Cardiac ventricle fibroblast (primary cell): ENCODE measurements at places on chromosomes 6 and 20. TPM values are rescaled to one million over a fixed set of nuclear protein-coding genes. Genes with fewer than 3 reads are reported as not detected.

Gene SERINC3
- total RNA-seq: 74.1 and 74.2 TPM in 2 replicates

Gene HLA-DQA1
- not detected in 2 replicates for total RNA-seq

Gene RAET1L
- not detected in 2 replicates for total RNA-seq

Gene IPCEF1
- not detected in 2 replicates for total RNA-seq

Gene PSMB9
- total RNA-seq: 27.2 and 33.0 TPM in 2 replicates

Gene ARFGEF3
- total RNA-seq: 0.05 and 0.06 TPM in 2 replicates

Gene RIN2
- total RNA-seq: 38.9 and 40.7 TPM in 2 replicates

Gene PTK6
- total RNA-seq: 0.15 TPM in 1 of 2 replicates, not detected in the other

Gene EPHA7
- total RNA-seq: 0.05 TPM in 1 of 2 replicates, not detected in the other

Gene NMBR
- total RNA-seq: not detected in 2 replicates

Gene PREX1
- total RNA-seq: 4.4 and 4.9 TPM in 2 replicates

Gene SCRT2
- total RNA-seq: not detected in 2 replicates

Gene CTCFL
- total RNA-seq: not detected in 2 replicates

Gene C6orf15
- 0.49 TPM in 1 of 2 replicates, not detected in the other for total RNA-seq

Gene PRRC2A
- 66.0 and 73.3 TPM in 2 replicates for total RNA-seq

Gene CST4
- not detected in 2 replicates for total RNA-seq

Gene ALDH5A1
- 1.6 and 1.8 TPM in 2 replicates for total RNA-seq

Gene PPIL6
- 3.9 and 8.1 TPM in 2 replicates for total RNA-seq

Gene OSTM1
- 32.1 and 37.9 TPM in 2 replicates for total RNA-seq

Gene TMEM217
- 0.20 TPM in 1 of 2 replicates, not detected in the other for total RNA-seq

Gene DEFB124
- total RNA-seq: not detected in 2 replicates

Gene CRYBG1
- 12.3 and 13.0 TPM in 2 replicates for total RNA-seq

Gene OPRL1
- total RNA-seq: 0.34 and 0.44 TPM in 2 replicates

Gene FILIP1
- total RNA-seq: 0.69 and 1.1 TPM in 2 replicates

Gene MAFB
- 24.9 and 30.5 TPM in 2 replicates for total RNA-seq

Gene SLC35A1
- total RNA-seq: 15.4 and 16.5 TPM in 2 replicates

Gene RAET1G
- total RNA-seq: 1.9 and 2.8 TPM in 2 replicates

Gene TIAM2
- total RNA-seq: 2.7 and 4.2 TPM in 2 replicates
